ENCODE measurements at places on chromosomes 5 and 9. TPM values are rescaled to one million over a fixed set of nuclear protein-coding genes. Genes with fewer than 3 reads are reported as not detected.
A peak's percentile ranks its signal among the peaks of the same experiment; 100 is the strongest.

Gene SPATA6L
- 0.46 TPM for total RNA-seq

DNA sequence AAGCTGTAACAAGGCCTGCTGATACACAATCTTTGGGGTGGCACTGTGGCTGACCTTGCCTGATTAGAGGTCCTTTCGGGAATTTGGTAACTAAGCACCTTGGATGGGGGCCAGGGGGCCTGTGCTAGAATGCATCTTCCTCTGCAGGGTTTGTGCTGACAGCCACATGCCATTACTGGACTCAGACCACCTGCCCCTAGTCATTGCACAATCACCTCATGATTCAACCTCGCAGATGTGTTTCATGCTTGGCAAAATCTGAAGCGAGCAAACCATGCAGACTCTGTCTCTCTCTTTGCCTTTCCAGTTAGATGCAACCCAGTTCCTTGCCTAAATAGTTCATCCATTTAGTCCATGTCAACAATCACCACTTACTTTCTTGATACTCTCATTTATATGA, 96.5 kb upstream of the ERCC6L2 start:
- no peak overlapping the region for H3K27ac ChIP-seq
- peaks cover 14% of the 10 kb centered on the region for H3K4me1 ChIP-seq
- no peak overlapping the region for H3K4me3 ChIP-seq
- no peaks in the 10 kb centered on the region for H3K27me3 ChIP-seq

GRCh38 chr5:86756839-86757238, 139.1 kb downstream of the COX7C start:
- no peak overlapping the region for H3K27ac ChIP-seq
- H3K27me3 ChIP-seq: no peaks in the 10 kb centered on the region
- no peaks in the 10 kb centered on the region for H3K36me3 ChIP-seq
- no peak for DNase-seq

- DNase-seq: no peak
- H3K27me3 ChIP-seq: no peaks in the 10 kb centered on the region
- no peak overlapping the region for H3K4me3 ChIP-seq
- no peaks in the 10 kb centered on the region for H3K4me1 ChIP-seq
- peaks cover 38% of the 10 kb centered on the region for H3K36me3 ChIP-seq
- no peak overlapping the region for H3K27ac ChIP-seq
These were observed 40.1 kb downstream of the NUP214 start for GRCh38 chr9:131165523-131165922.

GRCh38 chr5:142151436-142152383, 43.1 kb downstream of the NDFIP1 start:
- H3K36me3 ChIP-seq: peaks cover 11% of the 10 kb centered on the region
- peaks cover 3% of the 10 kb centered on the region for H3K4me1 ChIP-seq
- H3K4me3 ChIP-seq: no peak overlapping the region
- no peak overlapping the region for H3K27ac ChIP-seq

GRCh38 chr5:176630681-176631222, 277 bp downstream of the EIF4E1B start:
- DNase-seq: no peak
- H3K4me1 ChIP-seq: no peaks in the 10 kb centered on the region
- no peak overlapping the region for H3K27ac ChIP-seq
- H3K4me3 ChIP-seq: peak overlapping the region; percentile 56
- H3K36me3 ChIP-seq: no peaks in the 10 kb centered on the region

Gene LCN9
- not detected for total RNA-seq

DNA sequence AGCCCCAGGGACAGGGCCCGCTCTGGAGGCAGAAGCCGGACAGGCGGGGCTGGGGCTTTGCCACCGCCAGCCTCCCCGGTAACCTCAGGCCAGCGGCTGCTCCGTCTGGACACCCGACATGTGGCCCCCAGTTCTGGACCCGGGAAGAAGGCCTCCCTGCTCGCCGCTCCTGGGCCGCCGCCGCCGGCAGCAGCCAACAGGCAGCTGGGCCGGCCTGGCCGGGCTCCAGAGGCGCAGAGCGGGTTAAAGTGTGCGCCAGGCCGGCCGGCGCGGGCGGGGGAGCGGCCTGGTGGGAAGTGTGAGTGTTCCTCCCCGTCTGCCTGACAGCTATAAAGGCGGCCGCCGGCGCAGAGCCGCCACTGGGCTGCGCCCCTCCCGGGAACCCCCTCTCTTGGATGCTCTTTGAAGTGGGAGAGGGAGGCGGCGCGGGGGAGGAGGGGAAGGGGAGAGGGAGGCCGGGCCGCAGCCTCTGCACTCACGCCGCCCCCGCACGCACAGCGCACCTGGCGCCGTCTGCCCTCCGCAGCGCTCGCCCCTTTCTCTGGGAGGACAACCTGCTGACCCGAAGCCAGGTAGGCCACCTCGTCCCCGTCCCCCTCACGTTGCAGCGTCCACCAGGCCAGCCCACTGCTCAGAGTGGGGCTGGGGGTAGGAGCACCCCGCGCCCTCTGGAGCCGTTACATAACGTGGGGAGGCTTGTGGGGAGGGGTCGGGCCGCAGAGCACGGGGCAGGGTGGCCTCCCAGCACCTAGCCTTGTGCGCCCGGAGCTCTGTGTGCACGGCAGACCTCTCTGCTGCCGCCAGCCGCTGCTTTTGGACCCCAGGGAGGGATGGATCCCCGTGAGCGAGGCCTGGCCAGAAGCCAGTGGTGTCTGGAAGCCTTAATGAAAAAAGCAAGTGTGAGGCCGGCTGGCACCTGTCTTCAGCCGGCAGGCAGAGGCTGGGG, at the start of gene ADAMTSL2:
TSS of gene ADAMTSL2 (plus strand) at position 359 of the 946 bp plus-strand sequence. CDS start 2,009 bp downstream, outside the sequence.
- H3K4me3 ChIP-seq: peak within 1 kb of the TSS; percentile 22
- H3K27me3 ChIP-seq: no peaks in the 10 kb centered on the region
- H3K4me1 ChIP-seq: peaks cover 41% of the 10 kb centered on the region
- peak; percentile 90 for DNase-seq
- H3K36me3 ChIP-seq: no peaks in the 10 kb centered on the region
- H3K27ac ChIP-seq: peak within 1 kb of the TSS; percentile 31

Gene PCDHGC4
- 1.1 TPM for total RNA-seq
